ENCODE measurements at places on chromosomes 12 and 14.

DNA sequence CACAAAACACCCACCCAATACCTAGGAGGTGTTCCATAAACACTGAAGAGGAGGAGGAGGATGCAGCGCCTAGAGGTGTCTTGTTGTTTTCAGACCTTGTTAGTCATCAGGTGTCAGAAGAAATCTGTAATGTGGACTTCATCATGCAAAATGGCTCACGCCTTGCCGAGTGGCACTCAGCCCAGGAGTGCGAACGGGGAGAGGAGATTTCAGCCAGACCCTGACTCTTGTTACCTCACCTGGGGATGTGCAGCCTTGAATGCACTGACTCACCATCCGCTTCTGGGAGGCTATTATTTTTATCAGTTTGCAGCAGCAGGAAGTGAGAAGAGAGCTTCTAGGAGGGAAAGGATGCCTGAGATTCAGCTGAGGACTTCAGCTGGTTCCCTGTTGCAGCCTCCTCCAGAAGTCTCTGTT is 48.2 kb upstream of the PLXNC1 start:
- DNase-seq = no peak

DNA sequence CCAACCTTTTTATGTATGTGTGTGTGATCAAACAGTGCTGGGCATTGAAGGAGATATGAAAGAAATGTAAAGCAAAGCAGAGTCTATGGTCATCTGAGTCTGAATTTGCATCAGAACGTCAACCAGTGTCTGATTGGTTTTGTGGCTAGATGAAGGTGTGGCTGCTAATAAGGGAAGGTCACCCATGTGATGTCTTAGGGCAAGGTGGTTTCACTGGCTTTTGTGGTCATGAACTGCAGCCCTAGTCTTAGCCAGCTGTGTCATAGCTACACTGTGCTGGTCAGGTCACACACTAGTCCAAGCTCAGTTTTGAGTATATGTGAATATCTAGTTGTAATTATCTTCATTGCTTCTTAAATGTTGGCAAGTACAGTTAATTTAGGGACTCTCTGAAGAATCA is 105.8 kb downstream of the TGFB3 start:
- DNase-seq = no peak

DNA sequence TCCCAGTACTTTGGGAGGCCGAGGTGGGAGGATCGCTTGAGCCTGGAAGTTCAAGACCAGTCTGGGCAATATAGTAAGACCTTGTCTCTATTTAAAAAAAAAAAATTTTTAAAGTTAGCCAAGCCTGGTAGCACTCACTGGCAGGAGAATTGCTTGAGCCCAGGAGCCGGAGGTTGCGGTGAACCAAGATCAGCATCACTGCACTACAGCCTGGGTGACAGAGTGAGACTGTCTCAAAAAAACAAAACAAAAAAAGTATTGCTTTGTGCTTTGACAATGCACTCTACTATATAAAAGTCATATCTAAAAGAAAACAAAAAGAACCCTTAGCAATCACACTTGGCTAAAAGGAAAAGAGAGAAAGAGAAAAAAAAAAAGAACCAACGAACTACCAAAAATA is 26.8 kb downstream of the GNPTAB start:
- DNase-seq = no peak

GRCh38 chr14:100131181-100131580 is 28.3 kb downstream of the DEGS2 start:
- DNase-seq = no peak

DNA sequence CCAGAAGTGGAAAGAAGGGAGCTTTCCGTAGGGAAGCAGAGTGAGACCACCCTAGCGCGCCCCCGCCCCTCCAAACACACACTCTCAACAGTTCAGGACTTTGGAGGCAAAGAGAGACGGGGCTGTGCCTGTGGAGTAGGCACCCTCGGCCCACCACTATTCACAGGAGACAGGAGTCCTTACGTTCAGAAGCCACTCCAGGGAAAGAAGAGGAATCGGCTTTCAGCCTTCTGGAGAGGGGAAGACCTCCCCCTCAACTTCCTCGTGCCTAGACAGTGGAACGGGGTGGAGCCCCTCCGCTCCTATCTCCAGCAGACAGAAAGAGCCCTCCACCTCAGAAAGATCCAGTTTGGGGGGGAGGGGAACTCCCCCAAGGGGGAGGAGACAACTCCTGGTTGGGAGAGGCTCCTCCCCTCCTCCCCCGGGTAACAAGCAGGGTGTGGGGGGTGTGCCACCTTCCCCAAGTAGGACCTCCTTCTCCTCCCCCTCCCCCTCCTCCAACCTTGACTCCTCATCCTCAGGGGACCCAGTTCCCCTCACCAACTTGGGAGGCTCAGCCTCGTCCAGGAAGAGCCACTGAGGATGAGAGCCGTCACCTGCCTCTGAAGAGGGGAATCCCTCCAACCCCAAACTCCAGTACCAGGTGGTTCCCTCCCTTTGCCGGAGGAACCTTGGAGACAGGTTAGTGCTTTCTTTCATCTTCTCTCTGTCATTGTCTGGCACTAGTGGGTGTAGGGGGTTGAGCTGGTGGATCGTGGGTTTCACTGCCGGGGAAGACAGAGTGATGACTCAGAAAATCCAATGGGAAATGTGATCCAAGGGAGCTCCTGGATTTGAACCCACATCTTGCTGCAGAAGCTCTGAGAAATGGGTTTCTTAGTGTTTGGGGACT is 883 bp downstream of the FOXJ2 start:
- DNase-seq = peak; percentile 69

DNA sequence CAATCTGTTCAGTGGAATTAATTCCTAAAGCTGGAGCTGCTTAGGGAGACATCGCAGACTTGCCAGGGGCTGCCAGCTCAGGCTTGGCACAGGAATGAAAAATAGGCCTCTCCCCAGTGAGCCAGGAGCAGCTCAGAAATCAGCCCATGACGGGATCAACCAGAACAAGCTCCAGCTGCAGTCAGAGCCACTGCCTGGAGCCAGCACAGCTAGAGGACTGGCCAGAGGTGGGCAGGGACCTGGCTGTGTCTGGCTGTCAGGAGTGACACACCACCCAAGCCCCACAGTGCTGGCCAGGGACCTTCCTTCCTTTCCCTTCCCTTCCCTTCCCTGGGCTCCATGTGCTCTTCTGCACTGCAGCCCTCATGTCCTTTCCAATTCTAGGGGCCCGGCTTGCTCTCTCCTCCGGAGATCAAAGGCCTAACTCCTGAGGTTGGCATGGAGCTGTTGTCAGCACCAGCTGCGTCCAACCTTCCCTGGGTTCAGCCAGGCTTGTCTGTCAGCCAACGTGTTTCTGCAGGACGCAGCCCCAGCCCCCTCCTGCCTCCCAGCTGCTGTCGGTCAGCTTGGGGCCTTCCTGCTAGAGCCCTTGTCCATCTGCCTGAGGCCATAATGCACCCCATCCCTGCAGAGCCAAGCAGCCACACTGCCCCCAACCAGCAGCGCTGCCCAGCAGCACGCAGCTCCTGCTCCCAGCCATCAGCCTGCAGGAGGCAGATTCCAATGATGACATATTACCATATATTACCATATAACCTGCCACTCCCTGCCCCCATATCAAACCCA is 149.3 kb downstream of the CALM1 start:
- DNase-seq = no peak

- DNase-seq = no peak
Observed at GRCh38 chr12:33759279-33759678, 263.0 kb upstream of the ALG10 start.

GRCh38 chr12:117052386-117053049 is 46.7 kb downstream of the TESC start:
- DNase-seq = no peak

- no peak for DNase-seq
Observed at GRCh38 chr12:62705846-62706245, 229.1 kb downstream of the PPM1H start.

GRCh38 chr14:50060871-50061663 is 55.3 kb downstream of the VCPKMT start:
- peak; percentile 74 for DNase-seq

DNA sequence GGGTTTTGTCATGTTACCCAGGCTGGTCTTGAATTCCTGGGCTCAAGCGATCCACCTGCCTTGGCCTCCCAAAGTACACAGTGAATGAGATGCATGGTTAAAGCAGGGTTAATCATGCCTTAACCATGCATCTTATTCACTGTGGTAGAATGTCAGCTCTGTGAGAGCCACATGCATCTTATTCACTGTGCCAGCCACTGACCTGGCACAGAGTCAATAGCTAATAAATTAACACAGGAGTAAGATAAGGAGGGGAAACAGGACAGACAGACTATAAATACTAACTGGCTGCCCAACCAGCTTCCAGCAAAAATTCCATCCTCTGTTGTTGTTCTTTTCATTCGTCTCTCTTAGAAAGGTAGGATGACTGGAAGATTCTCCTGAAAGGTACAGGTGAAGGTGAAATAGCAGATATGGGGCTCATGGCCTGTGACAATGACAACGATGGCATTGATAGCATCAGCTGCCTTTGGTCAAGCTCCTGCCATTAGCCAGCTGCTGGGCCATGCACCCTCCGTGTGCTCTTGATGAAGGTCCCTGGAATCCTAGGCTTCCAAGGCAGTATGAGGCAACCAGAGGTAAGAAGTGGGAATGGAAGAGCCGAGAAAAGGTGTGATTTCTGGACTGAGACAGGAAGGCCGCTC is 76.6 kb downstream of the ZNF664 start:
- DNase-seq = no peak

- DNase-seq = peak; percentile 26
Observed at GRCh38 chr12:112126911-112127310, 1.6 kb downstream of the TRAFD1 start.

All from activated CD8-positive, alpha-beta memory T cell treated with anti-CD3 and anti-CD28 coated beads, Interleukin-2, amount 50 U/mL, for 48 hours (primary cell).